ENCODE measurements at places on chromosomes 12 and 14.

DNA sequence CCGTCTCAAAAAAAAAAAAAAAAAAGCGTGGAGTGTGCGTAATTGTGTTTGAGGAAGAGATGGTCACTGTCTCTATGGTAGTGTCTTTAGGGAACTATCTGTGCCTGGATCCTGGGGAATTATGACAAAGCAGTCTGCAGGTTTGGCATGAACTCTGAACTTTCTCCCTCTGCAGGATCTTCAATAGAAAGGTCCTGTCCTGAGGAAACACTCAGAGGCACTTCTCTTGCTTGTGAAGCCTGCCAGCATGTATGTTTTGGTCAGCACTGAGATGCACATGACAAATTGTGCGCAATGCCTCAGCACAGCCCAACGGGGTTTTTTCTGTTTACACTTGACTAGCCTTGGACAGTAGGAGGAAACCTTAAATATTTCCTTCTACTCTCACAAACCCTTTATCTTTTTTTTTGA, 46.6 kb downstream of the ATF7 start:
- DNase-seq = no peak

DNA sequence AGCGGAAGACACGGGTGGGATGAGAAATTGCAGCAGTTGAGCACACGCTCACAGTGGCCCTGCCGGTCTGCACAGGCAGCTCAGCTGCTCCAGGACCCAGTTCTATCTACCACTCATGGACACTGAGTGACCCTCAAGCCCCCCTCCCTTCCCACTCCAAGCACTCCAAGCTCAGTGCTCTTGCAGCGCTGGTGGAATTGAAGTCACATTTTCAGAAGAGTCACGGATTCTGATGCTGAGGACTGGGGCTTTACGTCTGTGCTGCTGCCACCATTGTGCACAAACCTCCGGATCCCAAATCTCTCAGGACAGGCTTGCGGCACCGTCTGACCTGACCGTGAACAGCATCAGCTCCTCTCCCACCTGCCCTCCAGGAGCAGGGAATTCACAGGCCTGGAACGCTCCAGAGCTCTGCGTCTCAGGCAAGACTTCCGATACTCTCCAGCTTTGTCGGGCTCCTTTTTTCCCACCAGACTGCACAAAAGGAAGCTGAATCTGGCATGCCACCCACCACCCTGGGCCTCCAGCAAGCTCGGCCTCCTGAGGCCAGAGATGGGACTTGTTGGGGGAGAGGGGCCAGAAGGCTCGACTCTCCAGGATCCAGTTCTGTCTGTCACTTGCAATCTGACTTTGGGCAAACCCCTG, 213.1 kb upstream of the RTL1 start:
- no peak for DNase-seq

GRCh38 chr12:75479963-75480461, 543 bp upstream of the GLIPR1 start:
- DNase-seq = no peak

DNA sequence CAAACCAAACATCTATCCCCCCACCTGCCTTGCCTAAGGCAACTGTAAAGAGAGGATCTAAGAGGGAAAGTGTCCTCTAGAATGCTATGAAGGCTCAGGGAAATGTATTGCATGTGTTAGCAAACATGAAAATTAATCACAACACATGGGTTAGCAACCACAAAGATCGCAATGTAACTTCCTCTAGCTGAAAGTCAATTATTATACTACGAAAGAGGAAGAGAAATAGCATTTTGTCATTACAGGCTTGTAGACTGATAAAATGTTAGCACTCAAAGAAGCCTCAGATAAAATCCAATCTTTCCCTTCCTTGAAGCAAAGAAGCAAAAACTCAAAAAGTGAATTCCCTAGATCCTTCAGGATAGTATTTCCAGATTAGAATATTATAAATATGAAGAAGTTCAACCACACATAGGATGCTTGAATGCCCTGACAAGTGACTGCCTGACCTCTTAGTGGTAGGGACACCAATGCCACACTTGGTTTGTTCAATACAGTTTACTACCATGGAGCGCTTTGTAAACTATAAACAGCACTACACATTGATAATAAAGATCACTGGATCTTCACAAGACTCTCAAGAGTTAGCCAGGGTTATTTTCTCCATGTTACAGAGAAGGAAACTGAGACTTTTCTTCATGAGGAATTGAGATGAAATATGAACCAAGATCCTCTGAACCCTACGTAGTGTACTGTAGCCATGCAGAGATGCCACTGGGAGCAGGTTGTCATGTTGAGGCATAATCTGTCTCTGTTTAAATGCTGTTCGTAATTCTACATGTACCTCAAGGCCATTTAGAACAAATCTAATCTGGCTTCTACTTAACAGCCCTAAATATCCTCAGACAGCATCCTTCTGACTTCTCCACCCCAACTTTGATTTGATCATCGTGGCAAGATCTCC, 100.7 kb downstream of the ITPR2 start:
- DNase-seq = no peak

GRCh38 chr12:1353451-1353850, 240.9 kb downstream of the FBXL14 start:
- no peak for DNase-seq

GRCh38 chr12:102484017-102484416, 3.7 kb upstream of the IGF1 start:
- DNase-seq = no peak

- no peak for DNase-seq
Measured at GRCh38 chr12:55938826-55939501, 8.0 kb downstream of the DGKA start.

- DNase-seq = no peak
Measured at GRCh38 chr12:57834086-57834876, 12.2 kb downstream of the CTDSP2 start.

DNA sequence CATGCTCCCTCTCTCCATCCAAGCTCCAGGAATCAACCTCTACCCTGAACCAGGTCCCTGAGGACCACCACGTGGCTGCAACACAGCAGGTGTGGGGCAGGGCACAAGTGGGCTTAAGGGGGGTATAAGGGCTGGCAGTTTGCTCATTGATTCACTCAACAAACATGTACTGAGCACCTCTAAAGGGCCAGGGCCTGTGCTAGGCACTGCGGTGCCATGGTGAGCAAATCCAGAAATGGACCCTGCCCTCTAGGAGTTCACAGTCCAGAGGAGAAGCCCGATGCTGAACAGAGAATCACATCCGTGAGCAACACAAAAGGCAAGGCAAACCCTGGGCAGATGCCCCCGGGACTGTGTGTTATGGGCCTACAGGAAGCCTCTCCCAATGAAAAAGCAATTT, 6.5 kb upstream of the AQP2 start:
- DNase-seq = no peak

- DNase-seq = no peak
Measured at GRCh38 chr14:37573356-37573755, 21.7 kb downstream of the FOXA1 start.

GRCh38 chr14:53183056-53183455, 29.9 kb upstream of the DDHD1 start:
- DNase-seq = no peak

DNA sequence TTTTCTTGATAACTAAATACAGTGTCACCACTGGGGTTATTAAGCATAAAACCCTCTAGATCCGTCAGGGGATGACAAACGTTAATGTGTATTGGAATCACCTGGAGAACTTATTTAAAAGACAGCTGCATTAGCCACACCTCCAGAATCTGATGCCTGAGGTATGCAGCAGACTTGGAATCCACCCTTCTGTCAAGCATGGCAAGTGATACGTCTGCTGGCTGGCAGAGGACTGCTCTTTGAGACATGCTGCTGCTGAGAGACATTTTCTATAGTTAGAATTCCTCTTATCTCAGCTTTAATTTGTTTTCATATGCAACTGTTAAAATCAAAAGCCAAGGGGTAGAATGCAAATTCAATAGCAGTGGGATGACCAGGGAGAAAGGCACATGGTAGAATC, 496.3 kb downstream of the NELL2 start:
- no peak for DNase-seq

DNA sequence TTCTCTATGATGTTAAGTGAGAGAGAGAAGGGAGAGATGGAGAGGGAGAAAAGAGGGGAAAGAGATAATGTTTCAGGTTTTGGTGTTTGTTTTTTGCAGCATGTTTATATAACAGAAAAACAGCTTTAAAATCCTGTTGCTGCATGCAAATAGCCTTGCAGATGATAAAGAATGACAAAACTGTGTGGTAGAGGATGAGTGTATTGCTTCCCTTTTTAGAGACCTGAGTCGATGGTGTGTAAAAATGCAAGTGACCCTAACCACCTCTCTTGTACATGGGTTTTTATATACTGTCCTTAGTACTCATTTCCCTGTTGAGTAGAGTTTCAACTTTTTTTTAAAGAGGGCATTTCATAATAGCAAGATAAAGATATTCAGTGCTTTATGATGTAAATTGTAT, 249.1 kb downstream of the AKAP6 start:
- no peak for DNase-seq

- no peak for DNase-seq
Measured at GRCh38 chr14:95184413-95184790, 27.1 kb upstream of the DICER1 start.

DNA sequence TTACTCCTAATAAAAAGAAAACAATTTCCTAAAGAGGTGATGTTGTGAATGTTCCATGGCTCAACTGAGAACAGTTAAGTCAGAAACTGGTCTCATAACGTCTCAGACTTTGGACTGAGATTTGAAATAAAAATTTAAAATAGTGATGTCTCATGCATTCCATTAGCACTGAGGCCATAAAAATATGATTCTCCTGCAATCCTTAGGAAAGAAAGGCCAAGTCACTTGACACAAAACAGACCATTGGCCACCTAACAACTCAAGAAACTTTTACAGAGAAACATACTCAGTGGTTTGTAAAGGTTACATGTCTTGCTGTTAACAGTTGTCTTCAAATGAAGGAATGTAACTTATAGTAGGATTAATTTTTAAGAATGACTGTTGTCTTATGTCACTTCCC, 58.1 kb downstream of the STAB2 start:
- DNase-seq = no peak

DNA sequence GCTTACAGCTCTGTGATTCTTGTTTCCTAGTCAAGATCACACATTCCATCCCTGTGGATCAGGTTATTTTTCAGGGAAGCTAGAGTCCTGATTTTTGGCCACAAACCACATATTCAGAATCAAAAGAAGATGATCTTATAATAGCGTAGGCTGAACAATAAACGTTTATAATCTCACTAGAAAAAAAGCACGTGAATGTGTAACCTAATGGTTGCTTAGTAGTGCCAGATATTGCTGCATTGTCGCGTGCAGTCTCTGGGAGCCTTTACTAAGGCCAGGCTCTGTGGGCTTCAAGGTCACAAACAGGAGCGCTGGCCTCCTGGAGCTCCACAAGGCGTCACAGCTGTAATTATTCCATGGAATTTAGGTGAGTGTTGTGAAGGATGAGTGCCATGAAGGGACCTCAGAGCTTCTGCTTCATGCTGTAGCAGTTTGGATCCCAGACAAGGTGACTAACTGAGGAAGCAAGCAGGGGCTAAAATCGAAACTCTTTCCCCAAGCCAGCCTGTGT, 17.4 kb downstream of the CDKN1B start:
- DNase-seq = no peak

DNA sequence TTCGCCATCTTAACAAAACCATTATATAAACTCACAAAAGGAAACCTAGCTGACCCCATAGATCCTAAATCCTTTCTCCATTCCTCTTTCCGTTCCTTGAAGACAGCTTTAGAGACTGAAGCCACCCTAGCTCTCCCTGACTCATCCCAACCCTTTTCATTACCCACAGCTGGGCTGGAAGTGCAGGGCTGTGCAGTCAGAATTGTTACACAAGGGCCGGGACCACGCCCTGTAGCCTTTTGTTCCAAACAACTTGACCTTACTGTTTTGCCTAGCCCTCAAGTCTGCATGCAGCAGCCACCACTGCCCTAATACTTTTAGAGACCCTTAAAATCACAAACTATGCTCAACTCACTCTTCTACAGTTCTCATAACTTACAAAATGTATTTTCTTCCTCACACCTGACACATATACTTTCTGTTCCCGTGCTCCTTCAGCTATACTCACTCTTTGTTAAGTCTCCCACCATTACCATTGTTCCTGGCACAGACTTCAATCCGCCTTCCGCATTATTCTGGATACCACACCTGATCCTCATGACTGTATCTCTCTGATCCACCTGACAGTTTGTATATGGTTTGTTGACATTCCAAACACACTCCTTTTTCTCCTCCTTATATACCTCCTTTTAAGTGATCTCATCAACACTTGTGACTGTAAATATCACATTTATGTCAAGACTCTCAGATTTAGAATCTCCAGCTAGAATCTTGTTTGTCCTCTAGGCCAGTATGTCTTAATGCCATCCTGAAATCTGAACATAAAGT, 208.7 kb downstream of the KITLG start:
- DNase-seq = no peak

DNA sequence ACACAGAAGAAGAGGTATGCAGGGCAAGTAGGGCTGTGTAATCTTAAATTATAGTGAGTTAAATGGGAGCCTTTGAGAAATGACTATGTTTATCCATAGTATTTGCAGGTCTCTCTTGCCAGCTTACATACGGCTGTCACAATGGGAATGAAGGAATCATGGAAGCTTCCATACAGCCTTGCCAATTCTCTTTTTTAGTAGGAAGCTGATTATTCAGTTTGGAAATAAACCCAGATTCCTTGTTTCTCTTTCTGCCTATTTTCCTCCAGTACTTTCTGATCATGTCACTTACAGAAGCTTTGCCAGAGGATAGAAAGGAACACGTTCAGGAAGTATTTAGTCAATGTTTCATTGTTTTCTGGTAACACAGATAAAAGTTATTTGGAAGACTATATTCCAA, 217.4 kb upstream of the DIO2 start:
- DNase-seq = no peak

DNA sequence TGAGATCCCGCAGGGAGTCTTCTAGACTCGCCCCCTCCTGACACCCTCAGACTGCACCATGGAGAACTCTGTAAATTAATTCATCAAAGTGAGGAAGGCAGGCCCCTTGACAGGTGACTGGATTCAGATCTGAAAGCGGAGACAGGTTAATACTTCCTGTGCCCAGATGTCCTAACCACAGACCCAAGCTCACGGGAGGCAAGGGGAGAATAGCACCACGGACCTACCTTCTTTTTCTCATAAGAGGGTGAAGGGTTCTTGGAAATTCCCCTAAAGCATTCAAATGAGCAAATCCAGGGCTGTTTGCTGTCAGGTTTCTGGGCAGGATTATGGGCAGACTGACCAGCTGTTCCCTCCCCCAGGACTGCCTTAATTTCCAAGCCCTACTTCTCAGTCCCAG, 170.0 kb downstream of the ZFP36L1 start:
- DNase-seq = no peak

- no peak for DNase-seq
Measured at GRCh38 chr14:23359167-23359626, 5.8 kb downstream of the EFS start.

GRCh38 chr14:70655110-70655826, 13.6 kb downstream of the TTC9 start:
- peak; percentile 37 for DNase-seq

GRCh38 chr14:57848353-57848752, 17.5 kb downstream of the SLC35F4 start:
- DNase-seq = no peak

All from stimulated activated CD4-positive, alpha-beta T cell treated with anti-CD3 and anti-CD28 coated beads, Interleukin-1b, Interleukin-23, amount 100 ng/mL, for 4 hours (primary cell).